Right atrium auricular region (tissue), 2 donors: ENCODE measurements at places on chromosomes 3 and 15. TPM values are rescaled to one million over a fixed set of nuclear protein-coding genes. Genes with fewer than 3 reads are reported as not detected.
A peak's percentile ranks its signal among the peaks of the same experiment; 100 is the strongest.

GRCh38 chr3:16824081-16824696, 60.6 kb upstream of the PLCL2 start:
- H3K36me3 ChIP-seq = no peaks in the 10 kb centered on the region
- no peak overlapping the region for H3K27ac ChIP-seq
- peaks cover 8% of the 10 kb centered on the region for H3K4me1 ChIP-seq
- no peak overlapping the region for H3K4me3 ChIP-seq
- no peaks in the 10 kb centered on the region for H3K27me3 ChIP-seq
- no peak for DNase-seq

GRCh38 chr3:163562625-163563024, 1515.7 kb downstream of the SI start:
- no peak overlapping the region for H3K27ac ChIP-seq
- no peaks in the 10 kb centered on the region for H3K27me3 ChIP-seq
- no peaks in the 10 kb centered on the region for H3K36me3 ChIP-seq
- H3K4me1 ChIP-seq = no peaks in the 10 kb centered on the region
- no peak overlapping the region for H3K4me3 ChIP-seq

DNA sequence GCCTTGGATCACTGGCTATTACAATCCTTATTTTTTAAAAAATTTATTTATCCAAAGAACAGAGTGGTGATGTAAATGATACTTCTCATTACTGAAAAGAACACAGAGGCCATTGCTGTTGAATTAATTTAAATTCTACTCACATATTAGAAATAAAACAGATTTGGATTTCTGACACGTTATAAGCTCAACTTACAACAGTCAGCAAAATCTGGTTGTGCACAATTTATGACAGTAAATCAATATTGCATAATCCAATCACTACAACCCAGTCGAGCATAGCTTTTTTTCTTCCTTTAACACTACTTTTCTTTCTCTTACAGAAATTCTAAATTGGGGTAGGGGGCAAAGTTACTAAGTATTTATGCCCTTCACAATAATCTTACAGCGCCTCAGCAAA, 17.3 kb upstream of the HGD start:
- no peak overlapping the region for H3K4me3 ChIP-seq
- no peaks in the 10 kb centered on the region for H3K4me1 ChIP-seq
- no peaks in the 10 kb centered on the region for H3K27me3 ChIP-seq
- peaks cover 10% of the 10 kb centered on the region for H3K36me3 ChIP-seq

DNA sequence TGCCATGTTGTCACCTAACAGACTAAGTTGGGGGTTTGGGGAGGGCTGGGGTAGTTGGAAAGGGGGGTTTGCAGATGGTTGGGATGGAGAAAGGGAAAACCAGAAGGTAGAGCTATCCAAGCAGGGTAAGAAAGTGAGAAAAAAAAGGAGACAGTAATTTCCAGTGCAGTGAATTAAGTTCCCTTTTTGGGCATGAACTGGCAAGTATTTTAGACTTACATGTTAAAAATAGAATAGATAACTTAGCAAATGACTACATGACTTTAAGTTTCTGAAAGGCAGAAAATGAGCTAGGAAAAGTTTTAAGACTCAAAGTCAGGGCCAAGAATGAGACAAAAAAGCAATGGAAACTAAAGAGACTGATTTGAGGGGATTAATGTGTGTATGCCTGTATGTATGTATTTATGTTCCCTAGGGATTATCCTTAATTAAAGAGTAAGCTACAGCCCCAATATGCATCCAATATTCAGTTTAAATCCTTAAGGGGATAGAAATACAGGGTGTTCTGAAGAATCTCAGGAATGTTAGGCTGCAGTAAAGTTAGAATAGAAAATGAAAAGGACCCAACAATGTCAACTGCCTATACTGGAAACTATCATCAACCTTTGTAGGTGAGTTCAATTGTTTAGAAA, 285.2 kb upstream of the MME start:
- H3K36me3 ChIP-seq = no peaks in the 10 kb centered on the region
- no peak for DNase-seq
- H3K4me3 ChIP-seq = no peak overlapping the region
- no peak overlapping the region for H3K27ac ChIP-seq
- H3K4me1 ChIP-seq = no peaks in the 10 kb centered on the region

DNA sequence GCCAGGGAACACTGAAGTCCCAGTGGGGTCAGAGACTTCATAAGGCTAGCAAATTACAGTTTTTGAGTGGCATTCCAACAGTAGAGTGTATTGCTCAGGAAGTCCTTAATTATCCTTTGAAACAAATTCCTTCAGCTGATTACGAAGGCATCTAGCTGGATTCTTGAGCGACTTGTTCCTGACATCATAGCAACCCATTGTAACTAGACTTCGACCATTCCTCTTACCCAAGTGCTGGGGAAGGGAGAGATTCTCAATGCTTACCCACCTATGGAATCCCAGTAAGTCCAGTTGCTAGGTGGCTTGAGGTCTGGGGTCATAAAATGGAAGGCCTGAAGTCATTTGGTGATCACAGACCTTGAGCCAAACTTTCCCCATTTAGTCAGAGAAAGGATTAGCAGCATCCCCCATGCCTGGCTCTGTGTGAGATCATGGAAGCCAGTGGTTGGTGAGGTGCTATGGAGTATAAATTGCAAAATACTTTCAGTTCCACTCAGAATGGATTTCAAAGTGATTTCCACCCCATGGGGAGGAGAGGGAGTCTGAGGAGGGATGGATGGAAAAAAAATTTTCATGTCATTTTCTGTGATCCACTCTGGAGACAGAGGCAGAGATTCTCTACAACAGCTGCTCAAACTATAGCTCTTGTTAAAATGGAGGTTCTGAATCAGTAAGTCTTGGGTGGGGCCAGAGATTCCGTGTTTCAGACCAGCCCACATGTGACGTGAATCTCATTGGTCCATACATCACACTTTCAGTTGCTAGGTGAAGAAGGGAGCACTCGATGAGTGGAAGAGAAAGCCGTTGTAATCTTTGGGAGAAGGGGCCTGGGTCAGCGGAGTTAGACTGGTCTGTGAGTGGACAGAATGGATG, 45.7 kb downstream of the CD86 start:
- H3K27ac ChIP-seq = no peak overlapping the region
- H3K4me3 ChIP-seq = no peak overlapping the region
- no peaks in the 10 kb centered on the region for H3K36me3 ChIP-seq
- no peaks in the 10 kb centered on the region for H3K4me1 ChIP-seq
- DNase-seq = no peak

DNA sequence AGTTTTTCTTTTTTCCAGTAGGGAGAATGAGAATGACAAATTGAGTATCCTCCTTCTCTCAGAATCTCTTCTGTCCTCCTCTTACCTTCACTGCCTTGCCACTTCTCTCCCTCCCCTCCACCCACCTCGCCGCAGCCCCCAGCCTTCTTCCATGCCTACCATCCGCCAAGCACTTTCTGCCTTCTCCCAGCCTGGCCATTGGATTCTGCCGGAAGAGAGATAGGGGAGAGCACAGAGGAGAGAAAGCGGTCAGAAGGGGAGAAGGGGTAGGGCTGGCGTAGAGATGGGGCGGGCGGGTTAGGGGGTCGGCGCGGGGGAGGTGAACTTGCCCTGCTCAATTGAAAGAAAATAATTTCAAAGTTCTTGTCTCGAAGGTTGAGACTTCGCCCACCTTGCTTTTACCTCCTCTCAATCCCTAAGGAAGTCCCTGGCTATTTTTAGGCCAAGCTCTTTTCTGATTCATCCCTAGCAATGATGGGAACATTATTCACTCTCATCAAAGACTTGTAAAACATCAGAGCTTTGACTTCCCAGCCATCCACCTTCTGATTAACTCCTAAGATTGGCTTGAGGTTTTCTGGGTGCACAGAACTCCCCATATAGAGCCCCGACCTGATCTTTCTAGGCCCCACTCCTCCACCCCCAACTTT, 811 bp downstream of the C3orf52 start:
- no peaks in the 10 kb centered on the region for H3K27me3 ChIP-seq
- H3K4me1 ChIP-seq = peaks cover 24% of the 10 kb centered on the region
- H3K4me3 ChIP-seq = peak overlapping the region; percentile 46
- no peak for DNase-seq

- H3K27ac ChIP-seq = no peak overlapping the region
- H3K27me3 ChIP-seq = no peaks in the 10 kb centered on the region
- H3K36me3 ChIP-seq = no peaks in the 10 kb centered on the region
- no peaks in the 10 kb centered on the region for H3K4me1 ChIP-seq
- no peak for DNase-seq
Observed at GRCh38 chr3:72050771-72051170, 265.8 kb upstream of the PROK2 start.

DNA sequence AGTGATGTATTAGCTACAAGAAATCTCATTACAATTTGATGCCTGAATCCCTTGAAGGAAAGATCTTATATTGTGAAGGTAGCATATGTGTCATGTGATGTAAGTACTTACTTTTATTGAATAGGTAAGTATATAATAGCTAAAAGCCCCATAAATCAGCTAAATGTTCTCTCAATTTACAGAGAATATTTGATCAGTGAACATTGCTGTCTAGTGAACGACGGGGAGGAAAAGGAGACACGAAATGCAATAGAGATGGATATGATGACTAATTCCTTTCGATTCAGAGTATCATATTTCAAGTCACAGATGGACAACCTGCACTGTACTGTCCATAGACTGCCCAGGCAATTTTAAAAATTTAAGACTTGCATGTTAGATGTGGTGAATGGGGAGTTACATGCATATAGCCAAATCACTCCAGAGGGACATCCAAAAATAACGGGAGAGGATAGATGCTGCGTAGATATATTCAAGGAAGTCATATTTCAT, 462.1 kb upstream of the CDIN1 start:
- H3K4me1 ChIP-seq = no peaks in the 10 kb centered on the region
- DNase-seq = no peak
- no peaks in the 10 kb centered on the region for H3K36me3 ChIP-seq
- no peaks in the 10 kb centered on the region for H3K27me3 ChIP-seq

GRCh38 chr3:55718074-55718473, 231.0 kb upstream of the WNT5A start:
- no peaks in the 10 kb centered on the region for H3K36me3 ChIP-seq
- no peak for DNase-seq
- no peaks in the 10 kb centered on the region for H3K4me1 ChIP-seq
- no peaks in the 10 kb centered on the region for H3K27me3 ChIP-seq
- H3K4me3 ChIP-seq = no peak overlapping the region

DNA sequence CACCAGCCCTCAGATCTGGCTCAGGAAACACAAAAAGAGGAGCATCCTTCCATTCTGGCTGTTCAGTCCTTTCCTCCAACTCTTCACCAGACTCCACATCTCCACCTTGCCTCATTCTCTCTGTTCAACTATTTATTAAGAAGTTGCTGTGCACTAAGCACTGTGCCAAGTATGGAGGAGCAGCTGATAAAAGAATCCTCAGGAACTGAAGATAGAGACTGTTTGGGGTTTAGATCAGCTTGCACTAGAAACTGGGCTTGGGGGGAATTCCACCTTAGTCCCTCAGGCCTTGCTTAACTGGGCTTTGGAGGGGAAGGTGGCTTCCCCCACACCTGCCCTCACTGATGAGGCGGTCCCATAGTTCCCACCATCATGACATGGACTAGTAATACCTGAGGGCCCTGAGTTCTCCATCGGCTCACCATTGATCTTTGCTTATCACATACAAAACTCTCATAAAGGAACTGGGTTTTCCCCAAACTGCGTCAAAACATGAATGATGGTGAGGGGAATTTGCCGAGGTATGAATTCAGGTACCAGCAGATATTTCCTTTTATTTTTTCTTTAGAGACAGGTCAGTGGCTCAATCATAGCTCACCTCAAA, 1.7 kb upstream of the CCR8 start:
- no peaks in the 10 kb centered on the region for H3K4me1 ChIP-seq
- no peak overlapping the region for H3K27ac ChIP-seq
- H3K4me3 ChIP-seq = no peak overlapping the region
- H3K36me3 ChIP-seq = no peaks in the 10 kb centered on the region

GRCh38 chr15:56102441-56102840, 109.0 kb upstream of the NEDD4 start:
- H3K27ac ChIP-seq = no peak overlapping the region
- no peaks in the 10 kb centered on the region for H3K36me3 ChIP-seq
- no peaks in the 10 kb centered on the region for H3K27me3 ChIP-seq
- H3K4me3 ChIP-seq = no peak overlapping the region
- no peak for DNase-seq

DNA sequence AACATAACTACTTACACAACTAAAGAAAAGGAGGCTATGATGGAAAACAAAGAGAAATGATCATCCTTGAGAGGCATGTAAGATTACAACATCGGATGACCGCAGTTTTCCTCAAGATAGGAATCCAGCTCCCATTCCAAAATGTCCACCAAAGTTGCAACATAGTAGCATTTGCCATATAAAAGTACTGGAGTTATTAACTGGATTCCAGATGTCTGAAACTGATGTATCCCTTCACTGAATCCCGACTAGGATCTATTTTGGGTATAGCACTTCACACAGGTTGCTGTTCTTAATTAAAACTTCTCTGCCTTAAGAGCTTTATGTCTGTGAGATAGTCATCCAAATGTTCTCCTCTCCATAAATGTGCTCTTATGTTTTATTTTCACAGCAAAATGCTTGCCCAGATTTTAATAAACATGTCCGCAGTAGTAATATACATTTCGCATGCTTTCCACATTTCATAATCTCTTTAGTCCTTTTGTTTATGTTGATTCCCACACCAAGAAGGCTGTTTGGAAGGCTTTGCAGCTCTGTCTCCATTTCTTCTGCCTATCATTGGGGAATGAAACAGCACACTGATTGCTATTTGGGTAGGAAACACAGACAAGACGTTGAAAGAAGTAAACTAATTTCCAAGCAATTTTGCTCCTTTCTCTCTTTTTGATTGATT, 716.5 kb upstream of the CFAP20DC start:
- no peaks in the 10 kb centered on the region for H3K27me3 ChIP-seq
- no peaks in the 10 kb centered on the region for H3K36me3 ChIP-seq
- H3K4me3 ChIP-seq = no peak overlapping the region

- peaks cover 28% of the 10 kb centered on the region for H3K36me3 ChIP-seq
- DNase-seq = no peak
- H3K27me3 ChIP-seq = no peaks in the 10 kb centered on the region
- no peak overlapping the region for H3K27ac ChIP-seq
- no peak overlapping the region for H3K4me3 ChIP-seq
Observed at GRCh38 chr15:101174152-101174920, 77.5 kb downstream of the CHSY1 start.

DNA sequence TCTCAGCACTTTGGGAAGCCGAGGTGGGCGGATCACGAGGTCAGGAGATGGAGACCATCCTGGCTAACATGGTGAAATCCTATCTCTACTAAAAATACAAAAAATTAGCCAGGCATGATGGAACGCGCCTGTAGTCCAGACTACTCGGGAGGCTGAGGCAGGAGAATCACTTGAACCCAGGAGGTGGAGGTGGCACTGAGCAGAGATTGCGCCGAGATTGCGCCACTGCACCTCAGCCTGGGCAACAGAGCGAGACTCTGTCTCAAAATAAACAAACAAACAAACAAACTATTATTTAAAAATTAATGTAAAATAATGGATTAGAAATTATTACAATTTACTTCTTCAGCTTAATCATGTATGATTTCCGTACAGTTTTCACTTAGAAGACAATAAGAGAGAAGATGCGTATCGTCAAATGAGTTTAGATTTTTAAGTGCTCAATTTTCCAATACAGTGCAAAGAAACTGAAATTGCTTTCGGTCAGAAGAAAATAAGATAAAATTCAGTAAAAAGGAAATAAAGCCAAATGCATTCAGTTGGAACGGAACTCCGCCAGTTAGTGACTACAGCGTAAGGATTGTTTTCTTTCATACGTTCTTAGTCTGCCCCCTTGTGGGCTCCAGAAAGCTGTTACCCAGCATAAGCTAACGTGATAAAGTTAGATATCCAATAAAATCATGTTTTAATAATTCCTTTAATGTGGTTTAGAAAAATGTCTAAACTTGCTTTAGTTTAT, 24.8 kb downstream of the AADAC start:
- no peaks in the 10 kb centered on the region for H3K27me3 ChIP-seq
- DNase-seq = no peak
- H3K27ac ChIP-seq = no peak overlapping the region

The FAM174B gene
- total RNA-seq = 6.2 TPM

The FAM3D gene
- total RNA-seq = not detected

The TPRG1 gene
- total RNA-seq = 0.41 TPM
